Activated CD4-positive, alpha-beta T cell treated with anti-CD3 and anti-CD28 coated beads, Interleukin-2, amount 50 U/mL, for 1 hour (primary cell): ENCODE measurements at places on chromosomes 11 and 22.
A peak's percentile ranks its signal among the peaks of the same experiment; 100 is the strongest.

DNA sequence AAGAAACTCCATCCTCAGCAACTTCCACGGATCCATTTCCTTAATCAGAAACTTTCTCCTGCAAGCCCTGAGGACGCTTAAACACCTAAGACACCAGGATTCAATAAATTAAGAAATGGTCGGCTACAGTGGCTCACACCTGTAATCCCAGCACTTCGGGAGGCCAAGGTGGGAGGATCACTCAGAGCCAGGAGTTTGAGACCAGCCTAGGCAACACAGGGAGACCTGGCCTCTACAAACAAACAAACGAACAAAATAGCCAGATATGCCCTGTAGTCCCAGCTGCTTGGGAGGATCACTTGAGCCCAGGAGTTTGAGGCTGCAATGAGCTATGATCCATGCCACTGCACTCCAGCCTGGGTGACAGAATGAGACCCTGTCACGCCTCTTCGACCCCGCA lies 46.7 kb downstream of the RPUSD4 start:
- no peak for DNase-seq

GRCh38 chr22:30027169-30027568 lies 53.1 kb upstream of the HORMAD2 start:
- DNase-seq: no peak

DNA sequence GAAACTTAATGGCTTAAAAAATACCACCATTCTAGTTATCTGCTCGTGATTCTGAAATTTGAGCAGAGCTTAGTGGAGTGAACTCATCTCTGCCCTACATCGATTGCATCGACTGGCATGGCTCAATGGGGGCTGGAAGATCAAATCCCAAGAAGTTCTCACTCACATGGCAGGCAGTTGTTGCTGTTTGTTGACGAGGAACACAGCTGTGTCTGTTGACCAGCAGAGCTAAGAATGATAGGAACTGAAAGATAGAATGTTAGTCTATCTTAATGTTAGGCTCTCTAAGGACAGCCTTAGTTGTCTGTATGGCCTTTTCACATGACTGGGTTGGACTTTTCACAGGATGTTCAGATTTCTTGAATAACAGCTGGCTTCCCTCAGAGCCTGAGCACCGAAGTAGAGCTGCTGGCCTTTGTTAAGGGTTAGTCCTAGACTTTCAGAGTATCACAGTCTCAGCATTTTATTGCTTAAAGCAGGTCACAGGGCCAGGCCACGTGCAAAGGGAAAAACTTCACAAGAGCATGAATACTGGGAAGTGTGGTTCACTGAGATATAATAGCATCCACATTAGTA lies 31.6 kb upstream of the IZUMO1R start:
- DNase-seq: no peak

DNA sequence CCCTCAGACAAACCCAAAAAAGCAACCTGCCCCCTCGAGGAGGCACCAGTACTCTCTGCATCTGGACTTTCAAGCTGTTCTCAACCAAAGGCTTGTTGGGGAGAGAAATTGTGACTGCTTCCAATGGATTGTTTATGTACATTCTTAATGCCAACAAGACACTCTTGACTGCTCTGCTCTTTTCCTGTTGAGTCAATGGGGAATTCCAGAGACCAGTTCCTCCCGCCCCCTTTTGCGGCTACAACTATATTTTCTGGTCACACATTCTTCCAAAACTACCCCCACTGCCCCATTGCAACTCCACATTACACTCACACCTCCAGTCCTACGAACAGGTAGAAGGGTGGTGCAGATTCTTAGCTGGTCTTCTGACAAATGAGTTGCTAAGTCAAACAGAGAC lies 187.0 kb downstream of the DSCAML1 start:
- no peak for DNase-seq

GRCh38 chr11:128731041-128731663 lies 37.3 kb downstream of the FLI1 start:
- no peak for DNase-seq

GRCh38 chr11:66868082-66868725 lies 11.3 kb downstream of the LRFN4 start:
- DNase-seq: no peak

DNA sequence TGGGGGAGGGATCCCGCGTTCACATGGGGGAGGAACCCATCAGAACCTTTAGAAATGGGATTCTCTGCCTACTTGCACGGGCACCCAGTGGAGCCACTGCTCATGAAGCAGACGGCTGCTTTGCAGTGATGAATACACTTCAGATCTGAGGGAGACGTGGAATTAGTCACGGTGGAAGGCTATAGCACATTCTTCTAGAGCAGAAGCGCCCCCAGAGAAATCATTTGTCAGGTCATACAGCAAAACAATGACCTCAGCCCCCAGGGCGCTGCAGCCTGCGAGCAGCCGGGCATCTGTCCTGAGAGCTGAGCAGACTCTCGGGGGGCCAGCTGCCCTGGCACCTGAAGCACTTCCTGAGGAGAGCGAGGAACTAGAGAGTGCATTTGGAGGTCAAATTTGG lies 12.7 kb downstream of the TP53AIP1 start:
- DNase-seq: no peak

DNA sequence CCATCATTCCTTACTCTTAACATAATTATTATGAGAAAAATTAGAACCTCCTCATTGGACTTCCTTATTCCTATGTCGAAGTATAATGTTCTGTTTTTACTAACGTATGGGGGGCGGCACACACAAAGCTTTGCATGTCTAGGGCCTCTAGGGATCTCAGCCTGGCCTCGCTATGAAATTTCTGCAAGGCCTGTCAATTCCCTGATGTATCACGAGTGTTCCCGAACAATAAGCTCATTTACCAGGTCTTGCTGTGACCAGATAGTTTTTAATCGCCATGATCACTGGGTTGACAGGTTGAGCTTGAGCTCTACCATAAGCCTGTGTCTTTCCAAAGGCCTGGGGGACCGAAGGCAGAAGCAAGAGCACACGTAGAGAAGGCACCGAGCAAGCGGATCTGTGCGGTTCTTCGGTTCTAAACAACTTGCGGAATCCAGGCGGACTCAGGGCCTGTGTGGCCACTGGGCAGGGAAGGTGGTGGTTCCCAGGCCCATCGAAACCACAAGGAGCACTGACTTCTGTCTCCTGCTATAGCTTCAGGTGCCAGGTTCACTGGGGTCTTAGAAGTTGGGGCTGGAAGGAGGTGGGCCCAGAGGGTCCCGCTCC lies 10.4 kb upstream of the FXYD2 start:
- no peak for DNase-seq

GRCh38 chr22:37225481-37225880 lies 13.2 kb upstream of the SSTR3 start:
- DNase-seq: no peak

GRCh38 chr11:38411149-38411548 lies 1813.1 kb upstream of the RAG2 start:
- no peak for DNase-seq

DNA sequence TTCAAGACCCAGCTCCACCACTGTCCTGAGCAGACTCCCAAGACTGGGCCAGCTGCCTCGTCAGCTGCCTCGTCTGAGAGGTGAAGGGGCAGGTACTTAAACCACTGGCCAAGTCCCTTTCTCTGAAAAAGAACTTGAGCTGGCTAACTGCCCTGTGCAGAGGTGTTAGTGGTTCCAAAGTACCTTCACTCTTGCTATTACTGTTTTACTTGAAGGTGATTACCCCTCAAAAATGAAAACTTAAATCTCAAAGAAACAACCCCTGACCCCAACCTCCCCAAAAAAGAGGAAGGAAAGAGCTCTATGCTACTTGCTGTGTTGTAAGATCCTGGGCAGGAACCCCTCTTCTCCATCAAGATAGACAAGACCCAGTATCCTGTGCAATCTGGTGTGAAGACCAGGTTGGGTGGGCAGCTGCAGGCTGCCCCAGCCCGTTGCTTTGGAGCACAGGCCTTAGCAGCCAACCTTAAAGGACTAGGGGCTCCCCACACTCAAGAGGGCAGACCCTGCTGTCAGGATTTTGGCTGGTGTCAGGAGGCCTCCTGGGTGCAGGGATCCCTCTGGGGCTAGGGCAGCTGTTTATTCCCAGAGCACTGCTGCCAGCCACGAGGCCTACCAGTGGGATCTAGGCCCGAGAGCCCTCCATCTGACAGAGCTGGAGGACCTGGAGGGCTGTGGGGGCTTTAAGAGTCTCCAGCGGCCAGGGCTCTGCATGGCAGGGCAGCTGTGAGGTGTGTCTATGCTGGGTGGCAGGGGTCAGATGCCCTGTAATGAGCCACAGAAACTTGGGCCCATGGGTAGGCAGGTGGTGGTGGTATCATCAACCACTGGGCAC lies 13.0 kb downstream of the GUCD1 start:
- DNase-seq: no peak

DNA sequence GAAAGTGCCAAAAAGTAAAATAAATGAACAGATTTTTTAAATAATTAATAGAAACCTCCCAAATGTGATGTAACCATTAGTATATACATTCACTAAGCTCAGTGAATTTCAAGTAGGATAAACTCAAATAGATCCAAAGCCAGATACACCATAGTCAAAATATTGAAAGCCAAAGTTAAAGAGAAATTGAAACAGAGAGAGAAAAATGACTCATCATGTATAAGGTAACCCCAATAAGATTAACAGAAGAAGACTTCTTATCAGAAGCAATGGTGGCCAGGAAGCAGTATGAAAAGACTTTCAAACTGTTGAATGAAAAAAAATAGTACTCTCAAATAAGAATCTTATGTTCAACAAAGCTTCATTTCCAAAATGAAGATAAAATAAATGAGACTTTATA lies 70.5 kb downstream of the LUZP2 start:
- no peak for DNase-seq

- peak; percentile 3 for DNase-seq
These were observed 864 bp upstream of the USP28 start for GRCh38 chr11:113876074-113876797.

DNA sequence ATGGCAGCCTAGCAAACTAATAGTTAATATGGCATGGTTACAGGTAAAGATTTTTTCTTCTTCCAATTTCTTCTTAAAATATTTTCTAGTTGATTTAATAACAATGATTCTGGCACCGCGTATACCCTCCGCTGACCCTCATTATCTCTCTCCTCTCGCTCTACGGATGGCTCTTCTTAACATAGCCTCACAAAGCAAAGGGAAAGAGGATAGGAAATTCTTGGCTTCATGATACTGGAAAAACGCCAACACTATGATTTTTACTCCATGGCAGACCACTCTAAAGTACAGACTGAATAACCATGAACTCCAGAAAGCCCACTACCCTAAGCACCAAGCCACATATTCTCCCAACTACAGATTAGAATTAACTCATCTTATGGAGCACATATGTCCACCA lies 6.1 kb downstream of the PI4KA start:
- DNase-seq: no peak

GRCh38 chr11:76025817-76026216 lies 180.5 kb downstream of the WNT11 start:
- no peak for DNase-seq

DNA sequence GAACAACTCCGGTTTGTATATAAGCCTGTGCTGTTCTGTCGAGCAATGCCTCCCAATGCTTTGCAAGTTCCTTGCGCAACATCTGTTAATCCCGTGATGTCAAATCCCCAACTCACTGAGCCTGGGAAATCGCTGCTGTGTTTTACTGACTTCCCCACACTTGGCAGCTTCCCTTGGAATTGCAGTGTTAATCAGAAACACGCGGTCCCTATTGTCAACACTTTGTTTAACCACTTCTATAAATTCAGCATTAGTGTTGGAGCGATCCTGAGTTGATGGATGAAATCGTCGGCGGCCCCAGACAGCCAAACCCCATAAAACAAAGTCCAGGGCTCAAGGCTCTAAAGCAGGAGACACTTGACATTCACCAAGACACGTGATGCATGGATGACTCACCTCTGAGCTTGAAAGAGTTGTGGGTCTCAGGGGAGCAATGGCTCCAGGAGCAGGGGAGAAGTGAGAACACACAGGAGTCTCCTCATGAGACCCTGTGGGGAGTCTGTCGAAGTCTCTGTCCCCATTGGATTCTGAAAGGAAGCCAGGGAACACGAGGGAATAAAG lies 555.3 kb downstream of the MIAT start:
- DNase-seq: no peak
